ENCODE measurements at places on chromosomes 2 and 18. TPM values are rescaled to one million over a fixed set of nuclear protein-coding genes. Genes with fewer than 3 reads are reported as not detected.

DNA sequence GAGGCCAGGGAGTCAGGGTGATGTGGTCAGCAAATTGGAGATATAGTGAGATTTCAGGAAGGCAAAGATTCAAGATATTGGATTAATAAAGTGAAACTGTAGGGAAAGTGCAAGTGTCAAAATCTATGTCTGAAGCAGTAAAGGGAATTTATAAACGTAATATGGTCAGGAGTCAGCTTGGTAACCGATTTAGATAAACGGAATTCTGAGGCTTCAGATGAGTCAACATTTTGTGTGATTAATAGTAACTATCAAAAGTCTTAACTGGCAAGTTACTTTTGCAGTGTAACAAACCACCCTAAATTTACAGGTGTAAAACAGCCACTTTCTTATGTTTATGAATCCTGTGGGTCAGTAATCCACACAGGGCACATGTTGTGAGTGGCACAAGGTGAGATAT lies 10.9 kb downstream of the MTX2 start:
- no peak for DNase-seq

- no peak for DNase-seq
Observed at GRCh38 chr18:11976315-11977152, 4.8 kb upstream of the IMPA2 start.

DNA sequence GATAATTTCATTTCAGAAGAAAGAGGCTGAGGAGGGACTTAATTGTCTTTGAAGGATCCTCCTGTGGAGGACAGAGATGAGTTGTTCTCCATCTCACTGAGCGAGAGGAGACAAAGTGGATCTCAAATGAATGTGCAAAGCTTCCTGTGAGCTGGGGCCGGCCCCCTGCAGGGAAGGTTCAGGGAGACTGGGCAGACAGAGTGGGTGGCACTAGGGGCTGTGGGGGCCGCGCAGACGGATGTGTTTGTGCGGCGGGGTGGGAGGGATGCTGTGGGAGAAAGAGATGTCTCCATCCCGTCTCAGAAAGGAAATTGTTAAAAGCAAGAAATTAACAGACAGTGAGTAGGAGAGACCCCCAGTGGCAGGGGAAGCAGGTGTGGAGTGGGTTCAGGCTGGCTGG lies 29.1 kb downstream of the KLHL29 start:
- no peak for DNase-seq

The CPLX4 gene
- total RNA-seq: not detected

GRCh38 chr2:136990316-136990715 lies 225.0 kb downstream of the THSD7B start:
- DNase-seq: no peak

- DNase-seq: no peak
Observed at GRCh38 chr2:161676902-161677496, 52.8 kb downstream of the SLC4A10 start.

The ALLC gene
- total RNA-seq: not detected

The EFEMP1 gene
- 8.9 TPM for total RNA-seq

DNA sequence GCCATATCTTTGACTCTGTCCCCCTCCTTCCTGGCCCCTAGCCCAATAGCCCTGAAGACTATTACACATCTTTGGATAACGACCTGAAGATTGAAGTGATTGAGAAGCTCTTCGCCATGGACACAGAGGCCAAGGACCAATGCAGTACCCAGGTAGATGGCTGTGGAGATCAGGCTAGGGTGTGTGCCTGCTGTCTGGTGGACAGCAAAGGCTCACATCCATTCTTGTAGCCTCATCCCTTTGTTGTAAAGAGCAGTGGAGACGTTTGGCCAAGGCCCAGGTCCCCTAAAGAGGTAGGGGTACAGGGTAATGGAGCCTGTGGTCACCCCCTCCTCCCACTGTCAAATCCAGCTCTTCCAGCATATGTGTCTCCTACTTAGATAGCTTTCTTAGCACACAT lies 81.4 kb downstream of the EPAS1 start:
- no peak for DNase-seq

The MAP3K19 gene
- not detected for total RNA-seq

GRCh38 chr2:205574001-205574400 lies 108.3 kb upstream of the NRP2 start:
- no peak for DNase-seq

The MAPRE3 gene
- total RNA-seq: 10.6 TPM

The SERPINB12 gene
- not detected for total RNA-seq

DNA sequence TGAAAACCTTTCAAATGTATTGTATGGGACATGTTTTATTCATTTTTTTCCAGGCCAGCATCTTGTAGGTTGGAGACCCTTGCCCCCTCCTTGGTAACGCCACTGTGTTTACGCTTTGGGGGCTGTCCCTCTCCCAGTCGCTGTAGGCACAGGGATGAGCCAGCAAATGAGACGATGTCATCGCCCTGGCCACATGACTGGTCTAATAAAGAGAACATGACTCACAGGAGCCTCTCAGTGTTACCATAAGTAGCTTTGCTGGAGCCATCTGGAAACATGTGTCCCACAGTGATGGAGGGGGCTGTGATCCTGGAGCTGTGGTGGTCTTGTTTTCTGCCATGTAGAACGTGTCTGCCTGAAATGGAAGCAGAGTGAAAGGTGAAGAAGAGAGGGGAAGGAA lies 78.9 kb downstream of the CD8B2 start:
- no peak for DNase-seq

DNA sequence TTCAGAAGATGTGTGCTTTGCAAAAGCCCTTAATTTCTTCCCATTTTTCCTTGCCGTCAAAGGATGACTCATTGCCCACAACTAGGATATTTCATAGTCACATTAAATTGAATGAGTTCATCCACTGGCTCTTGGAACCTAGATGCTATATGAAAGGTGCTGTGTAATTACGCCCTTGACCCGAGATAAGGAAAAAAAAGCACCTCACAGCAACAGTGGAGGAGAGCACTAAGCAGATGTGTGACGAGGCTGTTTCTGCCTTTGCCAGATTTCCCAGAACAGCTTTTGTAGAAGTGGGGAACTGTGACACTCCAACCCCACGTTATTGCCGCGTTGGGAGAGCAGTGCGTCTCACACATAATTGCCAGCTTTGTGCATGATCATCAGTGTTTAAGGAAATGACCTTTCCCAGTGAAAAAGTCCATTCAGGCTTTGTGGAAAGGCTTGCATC lies 33.3 kb upstream of the TMEM87B start:
- no peak for DNase-seq

GRCh38 chr18:23618862-23619387 lies 32.6 kb upstream of the NPC1 start:
- no peak for DNase-seq

DNA sequence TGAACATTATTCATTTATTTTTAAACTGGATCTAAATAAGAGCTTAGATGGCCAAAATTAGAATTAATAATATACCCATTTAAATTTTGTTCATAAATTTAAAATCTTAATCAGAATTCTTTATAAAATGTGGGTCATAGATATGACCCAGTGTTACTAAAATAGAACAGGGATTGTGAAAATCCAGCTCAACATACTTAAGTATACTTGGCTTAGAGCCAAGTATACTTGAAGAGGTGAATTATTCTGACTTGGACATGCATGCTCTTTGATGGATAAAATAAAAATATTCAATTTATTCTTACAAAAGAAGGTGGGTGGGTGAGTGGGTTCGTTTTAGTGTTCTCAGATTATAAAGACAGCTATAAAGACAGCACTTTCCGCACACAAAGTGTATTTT lies 70.7 kb downstream of the SPOPL start:
- DNase-seq: no peak

- DNase-seq: no peak
Observed at GRCh38 chr2:147374423-147374811, 470.4 kb upstream of the ACVR2A start.

- DNase-seq: no peak
Observed at GRCh38 chr18:647304-647703, 10.1 kb upstream of the TYMS start.

- DNase-seq: no peak
Observed at GRCh38 chr2:66438891-66439811, 4.2 kb downstream of the MEIS1 start.

DNA sequence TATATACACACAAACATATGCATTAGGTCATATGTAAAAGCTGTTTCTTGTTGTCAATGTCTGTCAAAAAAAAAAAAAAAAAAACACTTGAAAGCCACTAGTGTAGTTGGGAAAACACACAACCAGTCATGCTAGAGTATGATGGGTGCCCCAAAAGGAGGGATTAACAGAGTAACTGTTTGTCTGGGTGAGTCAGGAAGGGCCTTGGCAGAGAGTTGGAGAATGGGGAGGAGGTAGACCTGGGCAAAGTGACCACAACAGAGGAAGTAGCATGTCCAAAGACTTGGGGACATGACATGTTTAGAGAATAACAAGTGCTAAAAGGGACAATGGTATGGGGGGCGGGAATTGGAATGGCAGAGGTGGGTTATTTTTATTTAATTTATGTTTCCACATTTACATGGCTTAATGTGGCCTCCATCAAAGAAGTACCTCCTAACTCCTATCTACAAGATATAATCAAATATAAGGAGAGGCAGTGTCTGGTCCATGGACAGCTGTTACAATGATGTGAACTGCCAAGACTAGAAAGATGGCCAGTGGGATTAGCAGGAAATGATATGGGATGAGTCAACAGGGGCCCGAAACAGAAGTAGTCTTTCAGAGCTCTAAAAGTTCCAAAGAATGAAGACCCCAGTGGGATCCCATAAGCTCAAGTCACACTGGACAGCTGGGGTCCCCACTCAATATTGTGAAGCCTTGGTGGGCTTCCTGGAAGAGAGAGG lies 99.9 kb upstream of the ZFP36L2 start:
- no peak for DNase-seq

The MOCOS gene
- 0.93 TPM for total RNA-seq

- no peak for DNase-seq
Observed at GRCh38 chr2:227214622-227215041, 50.2 kb downstream of the COL4A3 start.

DNA sequence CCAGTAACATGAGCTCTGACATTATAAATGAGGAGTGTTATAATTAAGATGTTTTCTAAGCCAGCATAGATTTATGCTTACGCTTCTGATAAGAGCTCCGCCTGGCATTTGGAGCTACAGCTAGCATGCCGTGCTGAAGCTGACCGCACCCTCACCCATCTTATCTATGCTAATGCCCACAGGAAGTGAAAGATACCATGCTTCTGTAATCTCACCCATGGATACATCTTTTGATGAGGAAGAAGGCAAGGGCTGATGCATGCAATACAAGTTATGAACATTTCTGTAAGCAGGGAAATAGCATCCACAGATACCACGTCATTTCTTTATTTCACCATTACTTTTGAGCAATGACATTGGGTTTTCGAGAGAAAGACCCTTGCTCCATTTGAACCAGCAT lies 82.3 kb downstream of the ARL4C start:
- DNase-seq: no peak

DNA sequence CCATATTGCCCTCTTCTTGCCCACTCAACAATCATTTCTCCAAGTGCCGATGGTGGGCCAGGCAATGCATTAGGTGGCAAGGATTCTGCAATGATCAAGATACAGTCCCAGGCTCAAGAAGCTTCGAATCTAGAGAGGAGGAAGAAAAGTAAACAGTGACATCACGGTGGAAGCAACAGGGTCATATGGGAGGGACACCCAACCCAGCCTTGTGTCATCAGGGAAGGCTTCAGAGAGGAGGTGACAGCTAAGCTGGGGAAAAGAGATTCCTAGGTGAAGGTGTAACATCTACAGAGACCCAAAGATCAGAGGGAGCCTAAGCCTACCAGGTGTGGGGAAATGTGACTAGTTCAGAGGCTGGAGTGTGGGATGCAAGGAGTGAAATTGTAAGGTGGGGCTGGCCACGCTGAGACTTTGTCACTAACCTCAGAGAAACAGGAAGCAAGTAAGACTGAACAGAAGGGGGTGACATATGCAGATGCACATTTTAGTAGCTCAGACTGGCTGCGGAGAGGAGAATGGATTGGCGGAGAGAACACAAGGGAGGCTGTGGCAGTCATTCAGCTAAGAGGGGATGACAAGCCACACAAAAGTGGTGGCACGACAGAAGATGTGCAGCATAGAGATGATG lies 104.9 kb downstream of the ANKRD44 start:
- no peak for DNase-seq

- DNase-seq: no peak
Observed at GRCh38 chr2:3147651-3148530, 229.7 kb downstream of the EIPR1 start.

DNA sequence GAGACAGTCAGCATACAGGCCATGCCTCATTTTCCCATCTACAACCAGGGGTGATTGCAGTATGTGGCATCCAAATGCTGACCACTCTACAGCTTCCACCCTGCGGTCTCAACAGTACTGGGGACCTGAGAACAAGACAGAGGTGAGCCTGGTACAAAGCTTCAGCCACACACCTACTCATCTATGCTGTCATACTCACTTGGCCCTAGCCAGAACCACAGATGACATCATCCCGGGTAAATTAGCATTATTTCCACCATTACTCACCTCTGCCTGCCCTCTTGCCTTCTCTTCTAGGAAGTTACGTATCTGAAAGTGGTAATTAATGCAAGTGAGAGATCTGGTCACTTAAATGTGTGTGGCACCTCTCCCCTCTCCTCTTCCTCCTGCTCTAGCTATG lies 208.2 kb upstream of the ARL4C start:
- DNase-seq: no peak

- DNase-seq: no peak
Observed at GRCh38 chr2:15942711-15943345, 2.5 kb downstream of the MYCN start.

The CD8B2 gene
- 0.18 TPM for total RNA-seq

DNA sequence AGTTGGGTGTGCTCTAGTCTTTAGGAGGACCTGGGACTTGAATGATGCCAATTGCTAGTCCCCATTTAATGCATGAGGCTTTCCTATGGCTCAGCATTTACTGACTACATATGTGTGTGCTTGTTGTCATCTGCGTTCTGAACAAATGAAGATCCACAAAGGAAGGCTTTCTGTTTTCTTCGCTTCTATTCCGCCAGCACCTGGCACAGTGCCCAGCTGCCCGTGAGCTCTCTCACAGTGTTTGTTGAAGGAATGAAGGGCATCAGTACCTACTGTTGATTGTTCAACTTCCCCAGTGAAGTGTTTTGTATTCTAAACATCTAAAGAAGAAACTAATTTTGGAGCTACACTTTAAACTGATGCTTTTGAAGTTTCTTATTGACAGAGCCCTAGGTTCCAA lies 122.4 kb upstream of the LINC00305 start:
- no peak for DNase-seq

DNA sequence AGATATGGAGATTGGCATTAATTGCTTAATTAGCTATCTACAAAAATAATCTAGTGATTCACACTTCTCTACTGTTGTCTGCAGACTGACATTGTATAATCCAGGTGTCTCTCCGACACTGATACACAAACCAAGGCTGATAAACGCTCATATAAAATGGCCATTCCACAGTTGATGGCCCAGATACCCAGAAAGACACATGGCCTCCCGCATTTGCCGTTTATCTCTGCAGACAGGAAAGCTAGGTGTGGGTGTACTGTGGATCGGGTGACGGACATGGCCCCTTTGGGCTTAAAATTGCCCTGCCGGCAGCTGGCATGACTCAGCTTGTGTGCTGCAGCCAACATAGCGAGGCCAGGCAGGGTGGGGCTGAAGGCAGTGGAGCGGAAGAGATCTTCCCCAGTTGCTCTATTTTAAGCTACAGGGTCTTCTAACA lies 18.5 kb downstream of the PMAIP1 start:
- DNase-seq: no peak

Measured in pancreas (tissue), 10 donors.